Stomach (tissue), 19 donors: ENCODE measurements at places on chromosomes 7 and 10.

GRCh38 chr10:63437116-63437949, 28.4 kb downstream of the JMJD1C start:
- no peak for DNase-seq
- H3K4me3 ChIP-seq, result no peak overlapping the region
- no peak overlapping the region for H3K27ac ChIP-seq
- H3K4me1 ChIP-seq, result peaks cover 25% of the 10 kb centered on the region
- H3K27me3 ChIP-seq, result no peaks in the 10 kb centered on the region

DNA sequence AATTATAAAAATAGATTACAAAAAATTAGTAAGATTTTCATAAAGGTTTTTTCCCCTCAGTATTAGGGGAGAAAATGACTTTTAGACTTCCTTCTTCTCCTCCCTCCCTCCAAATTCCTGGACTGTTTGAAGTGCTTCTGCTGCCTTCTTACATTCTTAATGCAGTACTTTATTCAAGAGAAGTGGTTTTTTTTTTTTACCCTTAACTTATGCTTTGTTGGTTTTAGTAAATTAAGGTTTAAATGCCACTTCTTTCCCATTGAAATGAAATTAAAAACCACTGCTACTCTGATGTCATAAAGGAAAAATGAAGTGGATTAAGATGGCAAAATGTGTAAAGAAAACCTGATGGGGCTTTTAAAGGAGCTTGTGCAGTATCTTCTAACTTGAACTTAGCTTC, 140.7 kb downstream of the VTI1A start:
- no peak overlapping the region for H3K27ac ChIP-seq
- H3K36me3 ChIP-seq, result peaks cover 4% of the 10 kb centered on the region
- no peak for DNase-seq

GRCh38 chr7:138796038-138796615, 1.7 kb upstream of the TMEM213 start:
- H3K36me3 ChIP-seq, result no peaks in the 10 kb centered on the region
- DNase-seq, result no peak
- H3K27me3 ChIP-seq, result no peaks in the 10 kb centered on the region
- no peaks in the 10 kb centered on the region for H3K4me1 ChIP-seq
- H3K4me3 ChIP-seq, result no peak overlapping the region
- no peak overlapping the region for H3K27ac ChIP-seq

DNA sequence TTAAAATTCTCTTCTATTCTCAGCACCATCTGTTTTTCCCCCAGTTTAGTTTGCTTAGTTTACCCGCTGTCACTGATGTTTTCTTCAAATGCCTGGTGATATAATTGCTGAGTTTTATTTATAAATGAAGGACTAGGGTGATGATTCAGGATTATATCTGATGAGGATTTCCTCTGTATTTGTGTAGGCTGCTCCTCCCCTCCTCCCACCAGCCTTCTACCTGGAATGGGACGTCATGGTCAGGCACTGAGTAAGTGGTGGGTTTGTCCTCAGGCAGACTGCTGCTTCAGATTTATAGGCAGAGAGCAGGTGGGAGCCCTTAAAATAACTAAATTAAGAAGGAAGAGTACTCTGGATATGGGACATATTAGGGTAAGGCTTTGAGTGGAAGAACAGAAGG, 35.8 kb downstream of the PALS2 start:
- H3K4me3 ChIP-seq, result no peak overlapping the region
- H3K36me3 ChIP-seq, result no peaks in the 10 kb centered on the region
- no peaks in the 10 kb centered on the region for H3K27me3 ChIP-seq
- DNase-seq, result no peak

GRCh38 chr7:1872191-1873069, 202.4 kb downstream of the ELFN1 start:
- H3K4me3 ChIP-seq, result no peak overlapping the region
- no peaks in the 10 kb centered on the region for H3K27me3 ChIP-seq
- no peak overlapping the region for H3K27ac ChIP-seq
- no peak for DNase-seq

- no peak overlapping the region for H3K4me3 ChIP-seq
- no peaks in the 10 kb centered on the region for H3K36me3 ChIP-seq
- no peak overlapping the region for H3K27ac ChIP-seq
Observed at GRCh38 chr7:117648203-117648866, 168.5 kb downstream of the CFTR start.

- peaks cover 8% of the 10 kb centered on the region for H3K4me1 ChIP-seq
- H3K36me3 ChIP-seq, result no peaks in the 10 kb centered on the region
- no peak overlapping the region for H3K4me3 ChIP-seq
- H3K27ac ChIP-seq, result no peak overlapping the region
- peaks cover 44% of the 10 kb centered on the region for H3K27me3 ChIP-seq
Observed at GRCh38 chr7:142787783-142788182, 17.0 kb downstream of the PRSS2 start.

DNA sequence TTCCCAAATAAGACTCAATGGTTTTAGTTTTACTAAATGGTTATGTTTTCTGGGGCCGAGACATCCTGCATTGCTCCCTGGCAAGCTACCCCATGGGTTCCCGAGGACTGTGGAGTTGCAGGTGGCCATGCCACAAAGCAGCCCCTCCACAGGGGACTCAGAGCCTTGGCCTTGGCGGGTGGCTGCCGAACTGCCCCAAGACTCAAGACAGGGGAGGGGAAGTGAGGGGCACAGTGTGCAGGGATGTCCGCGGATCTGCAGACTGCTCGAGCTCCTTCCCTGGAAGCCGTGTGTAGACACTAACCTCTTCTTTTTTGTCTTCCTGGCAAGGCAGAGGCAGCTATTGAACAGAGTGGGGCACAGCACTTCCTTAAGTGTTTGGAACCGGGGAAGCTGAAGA, 154.6 kb downstream of the EBF3 start:
- H3K27ac ChIP-seq, result no peak overlapping the region
- H3K27me3 ChIP-seq, result peaks cover 14% of the 10 kb centered on the region
- no peaks in the 10 kb centered on the region for H3K4me1 ChIP-seq
- no peaks in the 10 kb centered on the region for H3K36me3 ChIP-seq
- DNase-seq, result no peak

DNA sequence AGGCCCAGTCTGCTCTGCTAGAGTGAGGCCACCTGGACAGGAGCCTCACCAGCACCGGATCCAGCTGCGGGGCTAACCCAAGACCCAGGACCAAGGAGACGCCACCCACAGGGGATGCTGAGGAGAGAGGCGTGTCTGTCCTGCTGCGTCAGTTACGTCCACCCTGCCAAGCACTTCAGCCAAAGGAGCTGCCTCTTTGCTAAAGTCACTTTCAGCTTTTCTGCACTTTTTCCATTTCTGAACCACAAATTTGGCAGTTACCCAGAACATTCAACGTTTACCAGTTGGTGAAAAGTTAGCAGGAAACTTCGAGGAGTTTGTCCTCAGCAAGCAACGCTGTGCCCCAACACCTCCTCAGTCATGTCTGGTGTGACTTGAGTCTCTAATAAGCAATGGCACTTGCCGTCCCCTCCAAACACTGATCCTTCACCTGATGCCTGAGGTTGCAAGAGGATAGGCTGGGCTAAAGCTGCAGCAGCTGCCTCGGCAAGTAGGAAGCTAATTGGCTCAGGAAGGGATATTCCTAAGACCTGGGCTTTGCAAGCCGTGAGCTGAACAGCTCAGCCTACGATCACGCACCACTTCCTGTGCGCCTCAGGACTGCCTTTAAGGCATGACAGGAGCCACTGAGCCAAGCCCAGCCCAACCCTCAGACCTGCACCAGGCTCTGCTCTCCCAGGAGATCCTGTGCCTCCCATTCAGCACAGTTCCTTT, 40.1 kb downstream of the KCNH2 start:
- H3K4me3 ChIP-seq, result no peak overlapping the region
- H3K27me3 ChIP-seq, result no peaks in the 10 kb centered on the region
- H3K4me1 ChIP-seq, result peaks cover 33% of the 10 kb centered on the region
- H3K27ac ChIP-seq, result no peak overlapping the region
- H3K36me3 ChIP-seq, result no peaks in the 10 kb centered on the region

DNA sequence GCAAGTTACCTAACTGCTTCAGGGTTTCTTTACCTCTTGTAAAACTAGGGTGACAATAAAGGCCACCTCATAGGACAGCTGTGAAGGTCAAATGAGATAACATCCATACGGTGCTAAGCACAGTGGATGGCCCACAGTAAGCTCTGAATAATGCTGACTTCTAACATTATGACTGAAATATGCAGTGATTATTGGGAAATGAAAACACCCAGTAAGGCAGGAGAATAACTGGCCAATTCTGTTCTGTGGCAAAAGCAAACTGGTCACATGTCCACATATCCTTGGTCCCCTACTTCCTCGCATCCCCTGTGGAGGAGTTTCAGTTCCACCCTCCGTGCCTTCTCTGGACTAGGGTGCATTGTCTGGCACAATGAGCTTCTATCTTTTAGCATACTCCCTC, 1.4 kb downstream of the CUBN start:
- no peaks in the 10 kb centered on the region for H3K4me1 ChIP-seq
- no peaks in the 10 kb centered on the region for H3K27me3 ChIP-seq
- no peak overlapping the region for H3K27ac ChIP-seq

GRCh38 chr7:132580277-132580676, 4.0 kb upstream of the PLXNA4 start:
- no peak for DNase-seq
- peaks cover 27% of the 10 kb centered on the region for H3K4me1 ChIP-seq
- H3K4me3 ChIP-seq, result no peak overlapping the region

DNA sequence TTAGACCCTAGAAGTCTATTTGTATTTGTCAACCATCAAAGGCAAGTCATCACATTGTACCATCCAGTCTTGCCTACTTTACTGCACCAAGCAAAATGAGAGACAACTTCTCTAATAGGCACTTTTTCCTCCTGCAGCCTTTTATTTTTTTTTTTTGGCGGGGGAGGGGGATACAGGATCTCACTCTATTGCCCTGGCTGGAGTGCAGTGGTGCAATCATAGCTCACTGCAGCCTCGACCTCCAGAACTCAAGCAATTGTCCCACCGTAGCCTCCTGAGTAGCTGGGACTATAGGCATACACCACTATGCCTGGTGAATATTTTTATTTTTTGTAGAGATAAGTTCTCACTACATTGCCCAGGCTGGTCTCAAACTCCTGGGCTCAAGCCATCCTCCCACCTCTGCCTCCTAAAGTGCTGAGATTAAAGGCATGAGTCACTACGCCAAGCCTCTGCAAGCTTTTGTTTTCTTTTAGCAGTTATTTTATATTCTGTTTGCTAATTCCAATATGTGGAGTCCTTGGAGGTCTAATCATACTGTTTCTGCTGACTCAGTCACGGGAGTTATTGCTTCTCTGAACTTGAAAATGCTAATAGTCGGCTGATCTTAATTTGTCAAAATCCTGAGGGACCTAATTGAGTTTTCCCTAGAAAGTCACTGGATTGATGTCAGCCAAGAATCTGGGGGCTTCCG, 14.2 kb downstream of the KPNA7 start:
- H3K27ac ChIP-seq, result no peak overlapping the region
- no peaks in the 10 kb centered on the region for H3K27me3 ChIP-seq
- no peak overlapping the region for H3K4me3 ChIP-seq
- no peaks in the 10 kb centered on the region for H3K4me1 ChIP-seq

GRCh38 chr7:86966916-86967315, 92.5 kb downstream of the ELAPOR2 start:
- H3K4me3 ChIP-seq, result no peak overlapping the region
- no peaks in the 10 kb centered on the region for H3K4me1 ChIP-seq
- no peaks in the 10 kb centered on the region for H3K27me3 ChIP-seq
- no peak overlapping the region for H3K27ac ChIP-seq
- H3K36me3 ChIP-seq, result no peaks in the 10 kb centered on the region
- DNase-seq, result no peak

- no peaks in the 10 kb centered on the region for H3K27me3 ChIP-seq
- H3K27ac ChIP-seq, result no peak overlapping the region
- no peak overlapping the region for H3K4me3 ChIP-seq
- no peaks in the 10 kb centered on the region for H3K36me3 ChIP-seq
Observed at GRCh38 chr7:18873734-18874336, 243.6 kb downstream of the TWIST1 start.

- H3K4me1 ChIP-seq, result no peaks in the 10 kb centered on the region
- H3K27ac ChIP-seq, result no peak overlapping the region
- H3K36me3 ChIP-seq, result no peaks in the 10 kb centered on the region
- DNase-seq, result no peak
- H3K27me3 ChIP-seq, result no peaks in the 10 kb centered on the region
Observed at GRCh38 chr7:96701258-96701657, 8.4 kb downstream of the SEM1 start.

DNA sequence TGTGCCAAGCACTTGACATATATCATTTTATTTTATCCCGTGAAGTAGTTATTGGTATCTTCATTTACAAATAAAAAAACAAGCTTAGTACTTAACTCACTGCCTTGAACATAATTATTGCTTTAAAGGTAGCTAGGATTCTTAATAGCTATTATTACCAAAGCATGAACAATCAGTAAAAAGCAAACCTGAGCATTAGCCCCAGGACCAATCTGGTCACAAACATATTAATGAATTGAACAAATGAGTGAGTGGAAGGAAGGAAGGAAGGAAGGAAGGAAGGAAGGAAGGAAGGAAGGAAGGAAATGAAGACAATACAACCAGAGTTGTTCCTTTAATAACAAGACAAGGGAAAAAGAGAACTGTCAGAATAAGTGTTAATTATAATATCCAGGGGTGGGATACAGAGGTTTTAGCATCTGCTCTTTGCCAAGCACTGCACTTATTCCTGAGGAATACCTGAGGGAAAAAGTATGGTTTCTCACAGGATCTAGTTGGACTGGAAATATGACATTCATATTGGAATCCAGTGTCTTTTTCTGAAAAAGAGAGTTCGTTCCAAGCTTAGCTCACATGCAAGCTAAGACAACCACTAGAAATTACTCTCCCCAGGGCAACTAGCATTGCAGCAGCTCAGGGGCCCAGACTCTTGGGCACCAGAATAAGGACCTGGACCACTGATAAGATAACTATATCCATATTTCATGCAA, 172.9 kb upstream of the MGMT start:
- H3K27ac ChIP-seq, result no peak overlapping the region
- no peak overlapping the region for H3K4me3 ChIP-seq
- H3K4me1 ChIP-seq, result no peaks in the 10 kb centered on the region

- H3K4me1 ChIP-seq, result no peaks in the 10 kb centered on the region
- no peaks in the 10 kb centered on the region for H3K27me3 ChIP-seq
- H3K36me3 ChIP-seq, result no peaks in the 10 kb centered on the region
Observed at GRCh38 chr10:120517196-120517595, 60.2 kb downstream of the PLPP4 start.

DNA sequence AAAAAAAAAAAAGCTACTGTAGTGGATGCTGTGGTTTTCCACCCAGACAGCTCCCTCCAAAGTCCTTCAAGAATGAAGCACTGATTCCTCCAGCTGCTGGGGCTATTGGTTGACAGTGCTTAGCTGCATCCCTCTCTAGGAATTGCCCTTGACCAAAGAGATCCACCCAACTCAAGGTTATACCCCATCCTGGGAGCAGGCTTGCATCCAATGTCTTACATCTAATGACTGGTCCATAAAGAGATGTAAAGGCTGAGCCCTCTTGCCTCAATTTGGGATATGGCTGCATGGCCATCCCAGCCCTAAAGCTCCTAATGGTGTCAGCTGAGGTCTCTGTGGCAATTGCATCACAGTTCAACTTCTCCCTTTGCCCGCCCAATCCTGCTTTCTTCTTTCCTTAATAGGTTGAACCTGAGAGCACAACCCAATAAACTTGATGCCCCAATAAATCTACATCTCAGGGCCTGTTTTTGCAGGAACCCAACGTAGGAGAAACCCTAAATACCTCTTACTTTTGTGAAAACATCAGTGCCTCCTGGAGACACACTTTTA, 4.4 kb downstream of the GPR37 start:
- no peak overlapping the region for H3K27ac ChIP-seq
- H3K4me3 ChIP-seq, result no peak overlapping the region
- DNase-seq, result no peak
- peaks cover 31% of the 10 kb centered on the region for H3K27me3 ChIP-seq
- H3K4me1 ChIP-seq, result peaks cover 26% of the 10 kb centered on the region
